ENCODE measurements at places on chromosomes 16 and 17.
A peak's percentile ranks its signal among the peaks of the same experiment; 100 is the strongest.

GRCh38 chr16:920717-921116, 50.1 kb downstream of the LMF1 start:
- no peak for DNase-seq

- DNase-seq, result no peak
These were observed 113.0 kb upstream of the PLCG2 start for GRCh38 chr16:81666113-81666512.

GRCh38 chr17:63696381-63696961, 3.5 kb downstream of the LIMD2 start:
- no peak for DNase-seq

- DNase-seq, result no peak
These were observed 9.1 kb upstream of the CACNG3 start for GRCh38 chr16:24246911-24247607.

GRCh38 chr16:53678756-53679343, 24.8 kb downstream of the RPGRIP1L start:
- no peak for DNase-seq

- DNase-seq, result peak; percentile 31
These were observed 287.8 kb upstream of the N4BP1 start for GRCh38 chr16:48897698-48898205.

- no peak for DNase-seq
These were observed 4.9 kb downstream of the LASP1 start for GRCh38 chr17:38874505-38875400.

DNA sequence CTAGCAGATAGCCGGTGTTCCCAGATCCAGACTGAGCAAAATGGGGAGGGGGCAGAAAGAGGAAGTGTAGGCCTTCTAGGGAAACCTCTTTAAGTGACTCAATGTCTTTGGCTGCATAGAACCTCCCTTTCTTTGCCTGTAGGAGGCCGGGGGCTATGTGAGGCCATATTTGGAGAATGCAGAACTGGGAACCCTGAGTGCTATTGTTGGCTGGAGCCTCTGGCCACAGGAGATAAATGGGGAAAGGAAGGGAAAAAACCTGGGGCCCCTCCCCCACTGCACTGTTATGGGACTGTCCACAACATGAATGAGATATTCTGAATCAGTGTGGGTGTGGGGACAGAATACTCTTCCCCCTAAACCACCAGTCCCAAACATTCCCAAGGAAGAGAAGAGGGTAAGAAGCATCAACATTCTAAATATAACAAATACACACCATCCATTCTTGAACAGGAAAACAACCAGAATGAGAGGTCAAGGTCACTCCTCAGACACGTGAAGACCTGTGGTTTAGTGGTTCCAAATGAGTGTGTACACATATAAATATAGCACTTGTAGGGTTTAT, 2.4 kb downstream of the VPS25 start:
- DNase-seq, result no peak

DNA sequence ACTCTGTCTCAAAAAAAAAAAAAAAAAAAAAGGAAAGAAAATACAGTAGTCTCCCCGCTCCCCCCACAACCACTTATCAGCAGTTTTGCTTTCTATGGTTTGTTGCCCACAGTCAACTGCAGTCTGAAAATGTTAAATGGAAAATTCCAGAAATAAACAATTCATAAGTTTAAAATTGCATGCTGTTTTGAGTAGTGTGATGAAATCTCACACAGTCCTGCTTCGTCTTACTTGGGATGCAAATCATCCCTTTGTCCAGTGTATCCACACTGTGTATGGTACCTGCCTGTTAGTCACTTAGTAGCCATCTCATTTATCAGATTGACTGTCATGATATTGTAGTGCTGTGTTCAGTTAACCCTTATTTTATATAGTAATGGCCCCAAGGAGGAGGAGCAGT, 41.5 kb downstream of the NF1 start:
- DNase-seq, result no peak

- DNase-seq, result no peak
These were observed 3.3 kb downstream of the ZNF652 start for GRCh38 chr17:49358641-49359247.

- no peak for DNase-seq
These were observed 1.4 kb upstream of the ST6GALNAC1 start for GRCh38 chr17:76644995-76645394.

GRCh38 chr17:66432996-66433551, 130.7 kb downstream of the PRKCA start:
- no peak for DNase-seq

- DNase-seq, result no peak
These were observed 3.6 kb upstream of the ZMYND15 start for GRCh38 chr17:4735876-4736651.

- DNase-seq, result no peak
These were observed 32.6 kb upstream of the SHISA9 start for GRCh38 chr16:12868788-12869187.

GRCh38 chr17:50311483-50311882, 34.4 kb upstream of the XYLT2 start:
- DNase-seq, result no peak

GRCh38 chr17:65583921-65584603, 22.6 kb upstream of the AXIN2 start:
- no peak for DNase-seq

- no peak for DNase-seq
These were observed 6.6 kb downstream of the PLEKHH3 start for GRCh38 chr17:42669977-42670788.

GRCh38 chr17:32551186-32551955, 64.6 kb downstream of the CDK5R1 start:
- DNase-seq, result no peak

DNA sequence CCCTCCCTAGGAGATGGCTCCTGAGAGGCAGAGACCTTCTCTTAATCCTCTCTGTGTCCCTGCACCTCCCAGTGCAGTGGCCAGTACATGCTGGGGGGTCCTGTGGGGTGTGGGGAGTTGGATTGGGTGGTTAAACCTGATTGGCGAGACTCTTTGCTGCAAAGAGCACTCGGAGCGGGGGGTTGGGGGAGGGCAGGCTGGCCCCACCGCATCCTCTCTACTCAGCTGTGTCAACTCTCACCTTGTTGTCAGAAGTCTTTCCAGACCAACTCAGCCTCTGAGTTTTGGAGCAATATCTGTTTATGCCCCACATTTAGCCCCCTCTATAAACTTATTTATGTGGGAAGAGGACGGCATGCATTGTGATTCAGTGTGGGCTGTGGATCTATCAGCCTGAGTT, 40.0 kb downstream of the SMARCE1 start:
- DNase-seq, result no peak

- no peak for DNase-seq
These were observed 24.2 kb downstream of the CACNA1G start for GRCh38 chr17:50584749-50585148.

- DNase-seq, result no peak
These were observed 67.8 kb upstream of the GNG13 start for GRCh38 chr16:868386-868755.

DNA sequence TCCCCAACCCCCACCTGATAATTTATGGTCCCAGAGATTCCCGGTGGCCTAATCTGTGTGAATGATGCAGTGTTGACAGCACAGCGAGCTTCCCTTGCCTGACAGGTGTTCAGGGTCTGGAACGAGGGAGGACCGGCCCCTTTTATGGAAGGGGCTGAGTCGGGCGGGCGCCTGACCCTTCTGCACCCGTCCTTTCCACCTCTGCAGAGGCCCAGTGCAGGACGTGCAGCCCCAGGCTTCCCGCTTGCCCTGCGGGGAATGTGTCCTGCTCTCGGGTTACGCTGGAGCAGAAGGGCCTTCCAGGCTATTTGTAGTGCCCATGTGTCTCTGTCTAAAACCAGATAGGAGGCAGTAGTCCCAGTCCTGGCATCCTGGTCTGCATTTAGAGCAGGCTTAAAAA, 16.2 kb downstream of the SMTNL2 start:
- DNase-seq, result no peak

DNA sequence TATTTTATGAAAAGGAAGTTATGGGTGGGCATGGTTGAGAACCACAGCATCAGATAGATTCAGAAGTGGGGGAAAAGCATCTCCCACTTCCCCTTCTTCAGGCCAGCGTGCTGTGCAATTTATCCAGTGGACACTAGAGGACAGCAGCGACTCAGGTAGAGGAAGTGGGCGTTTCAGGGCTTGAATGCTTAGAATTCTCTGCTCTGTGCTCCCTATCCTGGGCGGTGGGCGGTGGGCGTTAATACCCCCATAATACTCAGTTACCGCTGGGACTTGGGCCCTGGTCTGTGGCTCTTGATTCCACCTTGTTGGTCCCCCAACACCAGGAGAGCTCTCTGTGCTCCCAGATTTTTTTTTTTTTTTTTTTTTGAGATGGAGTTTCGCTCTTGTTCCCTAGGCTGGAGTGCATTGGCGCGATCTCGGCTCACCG, 3.7 kb upstream of the LYZL6 start:
- no peak for DNase-seq

DNA sequence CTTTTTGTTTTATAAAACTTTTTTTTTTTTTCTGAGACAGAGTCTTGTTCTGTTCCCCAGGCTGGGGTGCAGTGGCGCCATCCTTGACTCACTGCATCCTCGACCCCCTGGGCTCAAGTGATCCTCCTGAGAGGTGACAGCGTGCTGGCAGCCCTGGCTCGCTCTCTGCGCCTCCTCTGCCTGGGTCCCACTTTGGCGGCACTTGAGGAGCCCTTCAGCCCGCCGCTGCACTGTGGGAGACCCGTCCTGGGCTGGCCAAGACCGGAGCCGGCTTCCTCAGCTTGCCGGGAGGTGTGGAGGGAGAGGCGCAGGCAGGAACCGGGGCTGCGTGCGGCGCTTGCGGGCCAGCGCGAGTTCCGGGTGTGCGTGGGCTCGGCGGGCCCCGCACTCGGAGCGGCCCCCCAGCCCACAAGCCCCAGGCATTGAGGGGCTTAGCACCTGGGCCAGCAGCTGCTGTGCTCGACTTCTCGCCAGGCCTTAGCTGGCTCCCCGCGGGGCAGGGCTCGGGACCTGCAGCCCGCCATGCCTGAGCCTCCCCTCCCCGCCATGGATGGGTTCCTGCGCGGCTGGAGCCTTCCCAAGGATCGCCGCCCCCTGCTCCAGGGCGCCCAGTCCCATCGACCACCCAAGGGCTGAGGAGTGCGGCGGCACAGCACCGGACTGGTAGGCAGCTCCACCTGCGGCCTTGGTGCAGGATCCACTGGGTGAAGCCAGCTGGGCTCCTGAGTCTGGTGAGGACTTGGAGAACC, 49.6 kb upstream of the HELZ start:
- no peak for DNase-seq

DNA sequence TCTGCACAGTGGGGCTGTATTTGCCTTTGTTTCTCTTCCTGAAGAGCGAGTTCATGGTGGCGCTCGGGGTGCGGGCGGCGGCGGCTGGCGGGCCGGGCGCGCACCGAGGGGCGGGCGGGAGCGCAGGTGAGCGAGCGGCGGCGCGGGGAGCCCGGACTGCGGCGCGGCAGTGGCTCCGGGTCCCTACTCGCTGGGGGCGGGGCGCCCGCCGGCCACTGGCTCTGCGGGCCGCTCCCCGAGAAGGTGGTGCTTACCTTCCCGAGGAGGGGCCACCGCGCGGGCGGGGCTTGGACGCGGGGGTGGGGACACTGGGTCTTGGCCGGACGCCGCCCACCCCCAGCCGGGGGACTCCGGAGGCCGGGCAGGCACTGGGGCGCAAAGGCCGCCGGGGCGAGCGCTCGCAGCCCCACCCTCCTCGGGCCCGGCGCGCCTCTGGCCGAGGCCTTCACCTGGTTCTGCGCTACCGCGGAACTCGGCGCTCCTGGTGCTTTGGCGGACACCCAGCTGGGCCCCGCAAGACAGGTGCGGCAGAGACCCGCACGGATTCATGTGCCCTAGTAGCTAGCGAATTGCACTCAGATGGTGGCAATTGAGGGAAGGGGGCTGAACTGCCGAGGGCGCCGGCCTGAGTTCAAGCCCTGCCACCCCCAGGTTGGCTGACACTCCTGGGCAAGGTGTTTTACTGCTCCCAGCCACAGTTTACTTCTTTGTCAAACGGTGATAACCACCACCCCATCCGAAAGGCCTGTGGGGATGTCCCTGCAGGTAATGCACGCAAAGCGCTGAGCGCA, at the start of gene PPL:
TSS of gene PPL (minus strand) at position 158 of the 791 bp plus-strand sequence. CDS start at position 55, 103 bp downstream.
- DNase-seq, result no peak

- no peak for DNase-seq
These were observed 16.2 kb downstream of the MIS12 start for GRCh38 chr17:5502552-5502951.

DNA sequence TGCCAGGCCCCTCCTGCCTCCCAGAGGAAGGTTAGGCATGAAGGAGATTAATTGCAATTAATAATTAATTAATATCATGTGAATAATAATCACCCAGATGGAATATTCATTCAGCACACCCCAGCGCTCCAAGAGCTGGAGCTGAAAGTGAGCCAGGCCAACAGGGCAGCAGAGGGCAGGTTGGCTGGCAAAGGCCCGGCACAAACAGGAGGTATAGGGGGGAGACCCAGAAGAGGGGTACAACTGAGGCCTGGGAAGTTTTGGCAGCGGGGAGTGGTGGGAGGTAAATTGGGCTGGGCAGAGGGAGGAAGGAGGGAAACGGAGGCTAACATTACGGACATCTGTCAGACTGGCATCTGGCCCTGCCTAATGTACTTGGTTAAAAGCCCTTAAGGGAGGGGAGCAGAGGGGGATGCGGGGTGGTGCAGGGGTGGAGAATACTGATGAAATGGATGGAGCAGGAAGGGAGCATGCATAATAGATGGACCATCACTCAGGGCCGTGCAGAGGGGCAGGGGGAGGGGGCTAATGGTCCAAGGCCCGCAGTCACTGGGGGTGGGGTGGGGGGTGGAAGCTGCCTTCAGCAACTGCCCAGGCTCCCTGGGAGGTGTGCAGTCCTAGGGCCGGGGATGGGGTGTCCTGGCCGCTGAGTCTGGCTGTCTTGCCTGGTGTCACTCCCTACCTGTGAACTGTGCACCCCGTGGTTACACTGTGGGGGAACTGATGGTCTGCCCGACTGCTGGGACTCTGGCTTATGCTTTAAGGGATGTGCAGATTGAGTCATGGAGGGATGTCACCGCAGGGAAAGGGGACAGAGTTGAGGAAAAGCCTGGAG, 1.9 kb downstream of the ADAM11 start:
- DNase-seq, result no peak

DNA sequence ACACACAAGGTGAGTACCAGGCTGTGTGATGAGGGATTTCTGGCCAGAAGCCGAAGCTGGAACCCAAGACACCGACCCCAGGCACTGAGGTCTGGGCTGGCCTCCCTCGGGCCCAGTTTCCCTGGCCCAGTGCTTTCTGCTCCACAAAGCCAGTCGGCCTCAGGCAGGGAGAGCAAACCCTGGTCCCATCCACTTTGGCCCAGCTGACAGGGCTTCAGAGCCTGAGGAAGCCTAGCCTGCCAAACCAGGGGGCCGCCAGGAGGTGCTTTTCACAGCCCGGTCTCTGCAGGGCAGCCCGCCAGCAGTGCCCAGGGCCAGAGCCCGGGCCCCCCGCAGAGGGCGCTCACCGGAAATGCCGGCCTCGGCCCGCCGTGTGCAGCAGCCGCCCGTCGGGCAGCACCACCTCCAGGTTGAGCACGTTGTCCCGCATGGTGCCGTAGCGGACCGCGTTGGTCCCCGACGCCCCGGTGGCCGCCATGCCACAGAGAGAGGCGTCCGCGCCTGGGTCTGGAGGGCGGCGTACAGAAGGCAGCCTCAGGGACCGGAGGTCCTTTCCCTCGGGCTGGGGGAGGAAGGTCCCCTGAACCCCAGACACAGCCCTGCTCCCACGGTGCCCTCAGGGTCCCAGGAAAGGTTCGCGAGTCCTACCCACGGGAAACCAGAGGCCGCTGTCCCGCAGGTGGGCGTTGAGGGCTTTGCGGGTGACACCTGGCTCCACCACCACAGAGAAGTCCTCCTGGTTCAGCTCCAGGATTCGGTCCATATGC, 2.2 kb downstream of the LDHD start:
- DNase-seq, result no peak
